Adipocyte (in vitro differentiated cells): ENCODE measurements at places on chromosomes 11 and 22.

- DNase-seq, result no peak
Measured at GRCh38 chr11:113161711-113162591, 152.4 kb upstream of the TTC12 start.

- peak; percentile 21 for DNase-seq
Measured at GRCh38 chr11:96329419-96329818, 13.6 kb downstream of the MAML2 start.

DNA sequence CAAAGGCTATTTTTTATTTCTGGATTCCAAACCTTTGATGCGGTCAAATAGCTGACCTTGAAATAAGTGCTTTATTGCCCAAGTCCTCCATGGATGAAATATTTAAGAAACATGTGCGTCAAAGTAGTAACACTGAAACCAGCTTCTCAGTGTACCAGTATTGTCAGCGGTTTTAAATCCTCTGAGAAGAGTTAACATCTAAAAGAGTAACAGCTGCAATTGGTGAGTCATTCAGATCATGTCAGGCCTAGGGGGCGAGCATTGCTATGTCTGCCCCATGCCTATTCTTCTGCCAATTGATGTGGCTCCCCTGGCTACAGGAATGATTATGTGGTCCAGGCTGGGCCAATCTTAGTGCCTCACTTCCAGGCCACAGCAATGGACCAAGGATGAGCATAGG is 263.3 kb upstream of the SORL1-AS1 start:
- peak; percentile 25 for DNase-seq

- peak; percentile 73 for DNase-seq
Measured at GRCh38 chr11:62105667-62106191, 18.1 kb upstream of the INCENP start.

- DNase-seq, result peak; percentile 8
Measured at GRCh38 chr11:130323452-130324450, 9.0 kb upstream of the ZBTB44 start.

DNA sequence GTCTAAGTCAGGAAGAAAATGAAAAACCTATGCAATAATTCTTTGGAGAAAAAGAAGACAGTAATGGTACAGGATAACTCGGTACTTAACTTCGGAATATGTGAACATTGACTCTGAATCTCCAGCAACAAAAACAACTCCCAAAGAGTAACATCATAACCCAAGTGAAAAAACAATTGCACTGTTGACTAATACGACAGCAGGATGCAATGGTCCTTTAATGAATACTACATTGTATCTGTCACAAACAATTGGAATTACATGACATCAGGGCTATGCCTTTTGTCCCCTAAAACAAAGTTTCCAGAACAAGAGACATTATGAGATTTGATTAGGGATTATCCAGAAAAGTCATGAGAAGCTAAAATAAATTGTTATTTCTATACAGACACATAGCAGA is 1065.9 kb downstream of the LRRC4C start:
- DNase-seq, result no peak

DNA sequence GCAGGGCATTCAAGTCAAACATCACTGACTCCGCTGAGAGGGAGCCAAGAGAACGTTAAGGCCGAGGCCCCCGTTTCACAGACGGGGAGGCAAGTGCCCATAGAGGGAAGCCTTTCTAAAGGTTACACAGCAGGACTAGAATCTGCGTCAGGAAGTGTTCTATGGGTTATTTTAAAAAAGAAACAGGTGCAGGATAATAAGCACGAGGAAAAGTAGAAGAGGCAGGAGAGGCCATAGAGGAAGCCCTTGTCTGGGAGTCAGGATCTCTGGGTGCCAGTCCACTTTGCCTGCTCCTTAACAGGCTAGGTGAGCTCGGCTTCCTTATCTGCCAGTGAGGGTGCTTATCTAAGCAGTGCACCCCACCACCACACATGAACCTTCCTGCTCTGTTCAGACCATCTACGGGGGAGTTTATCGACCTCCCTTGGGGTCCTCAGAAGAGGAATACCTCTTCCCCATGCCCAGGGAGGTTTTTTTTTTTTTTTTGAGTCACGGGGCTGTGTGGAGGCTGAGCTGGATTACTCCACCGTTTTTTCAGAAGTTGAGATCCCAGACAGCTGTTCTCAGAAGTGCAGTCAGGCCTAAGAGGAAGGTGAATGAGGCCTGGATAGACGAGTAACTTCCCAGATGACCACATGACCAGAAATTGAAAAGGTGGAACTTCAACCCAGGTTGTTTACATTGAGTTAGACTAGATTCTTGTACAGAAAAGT is 1.2 kb upstream of the FCHSD2 start:
- DNase-seq, result peak; percentile 45

GRCh38 chr11:121657146-121657545 is 204.4 kb upstream of the SORL1-AS1 start:
- no peak for DNase-seq

GRCh38 chr11:110850846-110851245 is 138.6 kb upstream of the ARHGAP20 start:
- peak; percentile 11 for DNase-seq

GRCh38 chr11:45947885-45948284 is 25.4 kb downstream of the LARGE2 start:
- DNase-seq, result no peak

DNA sequence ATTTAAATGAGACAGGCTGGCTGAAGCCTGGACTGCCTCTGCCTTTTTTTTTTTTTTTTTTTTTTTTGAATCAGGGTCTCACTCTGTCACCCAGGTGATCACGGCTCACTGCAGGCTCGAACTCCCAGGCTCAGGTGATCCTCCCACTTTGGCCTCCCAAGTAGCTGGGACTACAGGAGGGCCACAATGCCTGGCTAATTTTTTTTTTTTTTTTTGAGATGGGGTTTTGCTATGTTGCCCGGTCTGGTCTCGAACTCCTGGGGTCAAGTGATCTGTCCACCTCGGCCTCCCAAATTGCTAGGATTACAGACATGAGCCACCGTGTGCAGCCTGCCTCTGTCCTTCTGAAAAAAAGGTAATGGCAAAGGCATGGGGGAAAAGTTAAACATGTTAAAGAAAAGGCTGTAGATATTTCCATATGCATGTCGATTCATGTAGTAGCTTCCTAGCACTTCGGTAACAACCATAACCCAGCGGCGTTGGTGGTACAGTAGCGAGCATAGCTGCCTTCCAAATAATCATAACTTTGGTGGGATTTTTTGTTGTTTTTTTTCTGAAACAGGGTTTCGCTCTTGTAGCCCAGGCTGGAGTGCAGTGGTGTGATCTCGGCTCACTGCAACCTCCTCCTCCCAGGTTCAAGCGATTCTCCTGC is 48.8 kb downstream of the MCHR1 start:
- DNase-seq, result no peak
